Stimulated activated CD8-positive, alpha-beta memory T cell treated with anti-CD3 and anti-CD28 coated beads, Interleukin-7, amount 100 ng/mL, for 4 hours (primary cell): ENCODE measurements at places on chromosomes 1 and 21.

GRCh38 chr1:24289937-24290595 is 29.1 kb upstream of the GRHL3 start:
- no peak for DNase-seq

DNA sequence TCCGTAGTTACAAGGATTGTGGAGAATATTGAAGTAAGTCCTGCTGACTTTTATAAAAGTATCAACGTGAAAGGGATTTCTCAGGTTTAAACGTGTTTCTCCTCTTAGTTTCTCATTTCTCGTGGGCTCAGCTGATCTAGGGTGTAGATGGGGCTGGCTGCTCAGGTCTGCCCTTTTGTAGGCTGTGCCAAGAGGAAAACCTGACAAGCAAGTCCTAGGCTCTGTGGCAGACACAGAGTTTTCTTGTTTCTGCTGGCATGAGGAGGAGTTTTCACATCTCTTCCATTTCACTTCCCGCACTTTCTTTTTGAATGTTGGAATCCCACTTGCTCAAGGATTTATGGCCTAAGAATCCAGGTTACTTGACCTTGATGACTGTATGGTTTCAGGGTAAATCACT is 14.8 kb downstream of the VPS13D start:
- DNase-seq = no peak

- no peak for DNase-seq
Observed at GRCh38 chr1:65495137-65495536, 74.7 kb downstream of the LEPR start.

- no peak for DNase-seq
Observed at GRCh38 chr1:198918920-198919319, 280.1 kb downstream of the PTPRC start.

DNA sequence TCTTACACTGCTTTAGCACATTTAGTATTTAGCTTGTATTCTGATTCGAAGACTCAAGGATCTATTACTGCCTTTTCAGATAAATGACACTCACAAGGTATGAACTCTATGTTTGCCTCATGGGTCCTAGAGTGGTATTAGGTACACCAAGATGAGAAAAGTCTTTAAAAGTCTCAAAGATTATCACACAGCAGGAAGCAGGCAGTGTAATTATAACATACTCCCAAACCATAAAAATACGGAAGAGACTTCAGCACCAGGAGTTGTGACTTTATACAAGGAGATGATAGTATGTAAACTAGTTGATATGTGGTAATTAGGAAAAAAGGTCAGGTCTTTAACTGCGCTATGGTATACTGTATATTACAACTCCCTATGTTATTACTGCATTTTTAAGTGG is 11.2 kb upstream of the RCSD1 start:
- no peak for DNase-seq

DNA sequence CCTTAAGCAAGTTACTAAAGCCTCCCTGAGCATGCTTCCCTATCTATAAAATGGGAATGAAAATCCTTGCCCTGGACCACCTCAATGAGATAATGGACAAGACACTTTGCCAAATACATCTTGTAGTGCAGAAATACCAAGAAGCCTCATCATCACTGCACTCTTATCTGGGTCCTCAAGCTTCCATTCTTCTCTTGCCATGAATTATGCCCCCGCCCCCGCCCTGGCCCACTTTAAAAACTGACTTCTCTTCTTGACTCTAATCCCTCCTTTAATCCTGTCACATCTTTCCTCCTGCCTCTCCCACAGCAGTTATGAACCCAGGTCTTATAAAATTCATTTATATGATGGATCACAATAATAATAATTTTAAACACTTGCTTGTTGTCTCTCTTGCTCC is 14.8 kb downstream of the ARHGEF11 start:
- DNase-seq = no peak

- DNase-seq = no peak
Observed at GRCh38 chr1:243672539-243673074, 177.4 kb downstream of the AKT3 start.

DNA sequence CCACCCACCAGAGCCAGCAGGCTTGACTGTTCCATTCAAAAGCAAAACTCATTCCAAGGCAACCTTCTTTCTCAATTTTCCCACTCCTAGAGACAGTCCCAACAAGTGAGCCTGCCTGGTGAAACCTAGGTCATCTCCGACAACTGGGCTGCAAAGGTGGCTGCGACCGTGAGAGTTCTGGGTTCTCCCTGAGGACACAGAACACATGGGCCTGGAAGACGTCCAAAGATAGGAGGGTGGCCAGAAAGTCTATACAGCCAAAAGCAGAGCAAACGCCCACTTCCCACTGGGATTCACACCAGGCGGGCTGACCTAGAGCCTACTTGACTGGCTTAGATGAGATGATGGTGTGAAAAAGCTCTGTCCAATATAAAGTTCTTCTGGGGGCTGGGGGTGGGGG is 90.2 kb upstream of the GRIK3 start:
- no peak for DNase-seq

DNA sequence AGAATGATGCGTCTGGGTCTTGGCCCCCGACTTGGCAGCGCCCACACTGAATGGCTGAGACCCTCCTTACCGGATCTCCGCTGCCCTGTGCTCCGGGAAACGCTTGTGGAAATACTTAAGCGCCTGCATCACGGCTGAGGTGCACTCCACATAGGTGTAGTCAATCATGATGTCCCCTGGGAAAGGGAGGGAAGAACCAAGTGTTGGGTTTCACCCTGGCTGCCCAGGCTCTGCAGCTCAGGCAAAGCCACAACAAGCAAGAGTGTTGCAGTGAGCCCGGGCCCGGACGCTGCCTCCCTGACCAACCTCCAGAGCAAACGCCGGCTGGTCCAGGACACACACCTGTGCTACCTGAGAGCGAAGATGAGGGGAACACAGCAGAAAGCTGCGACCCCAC is 21.5 kb upstream of the SPATC1L start:
- DNase-seq = no peak

DNA sequence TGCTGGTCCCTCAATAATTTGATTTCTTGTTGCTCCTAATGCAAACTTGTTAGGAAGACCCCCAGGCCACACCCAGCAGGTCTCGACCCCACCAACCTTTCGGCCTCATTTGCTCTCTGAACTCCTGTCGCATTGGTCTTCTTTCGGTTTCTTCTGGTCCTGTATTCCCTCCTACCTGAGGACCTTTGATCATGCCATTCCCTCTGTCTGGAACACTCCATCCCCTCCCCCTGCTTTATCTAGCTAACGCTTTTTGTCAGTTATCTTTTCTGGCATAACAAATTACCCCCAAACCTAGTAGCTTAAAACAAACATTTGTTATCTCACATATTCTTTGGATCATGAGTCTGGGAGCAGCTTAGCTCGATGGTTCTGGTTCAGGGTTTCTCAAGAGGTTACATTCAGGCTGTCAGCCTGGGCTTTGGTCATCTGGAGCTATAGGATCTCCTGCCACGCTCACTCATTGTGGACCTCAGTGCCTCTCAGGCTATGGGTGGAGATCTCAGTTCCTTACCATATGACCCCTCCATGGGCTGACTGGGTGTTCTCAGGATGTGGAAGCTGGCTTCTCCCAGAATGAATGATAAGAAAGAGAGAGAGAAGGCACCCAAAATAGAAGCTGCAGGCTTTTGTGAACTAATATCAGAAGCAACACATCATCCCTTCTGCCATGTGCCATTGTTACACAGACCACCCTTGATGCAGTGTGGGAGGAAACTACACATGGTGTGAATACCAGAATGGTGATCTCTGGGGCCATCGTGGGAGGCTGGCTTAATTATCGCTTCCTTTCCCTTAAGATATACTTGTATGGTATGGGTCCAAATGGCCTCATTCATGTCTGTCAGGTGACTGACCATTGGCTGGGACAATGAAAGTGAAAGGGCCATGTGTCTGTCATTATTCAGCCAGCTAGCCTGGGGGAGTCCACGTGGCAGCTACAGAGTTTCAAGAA is 29.1 kb upstream of the BCAR3 start:
- DNase-seq = no peak

DNA sequence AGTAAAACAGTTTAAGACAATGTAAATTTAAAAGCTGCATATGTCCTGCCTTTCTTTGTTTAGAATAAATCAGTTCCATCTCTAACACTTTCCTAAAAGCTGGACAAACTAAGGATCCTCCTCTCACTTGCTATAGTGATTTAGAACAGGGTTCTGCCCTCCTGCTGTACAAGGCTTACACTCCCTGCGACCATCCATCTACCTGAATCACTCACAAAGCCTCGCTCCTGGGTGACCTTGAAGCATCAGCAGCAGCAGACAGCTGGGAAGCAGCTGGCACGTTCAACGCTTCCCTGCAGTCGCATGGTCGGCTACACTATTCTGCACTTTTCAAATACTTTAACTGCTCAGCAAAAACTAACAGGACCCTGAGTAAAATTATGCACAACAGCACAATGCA is 128.0 kb downstream of the NTPCR start:
- no peak for DNase-seq

DNA sequence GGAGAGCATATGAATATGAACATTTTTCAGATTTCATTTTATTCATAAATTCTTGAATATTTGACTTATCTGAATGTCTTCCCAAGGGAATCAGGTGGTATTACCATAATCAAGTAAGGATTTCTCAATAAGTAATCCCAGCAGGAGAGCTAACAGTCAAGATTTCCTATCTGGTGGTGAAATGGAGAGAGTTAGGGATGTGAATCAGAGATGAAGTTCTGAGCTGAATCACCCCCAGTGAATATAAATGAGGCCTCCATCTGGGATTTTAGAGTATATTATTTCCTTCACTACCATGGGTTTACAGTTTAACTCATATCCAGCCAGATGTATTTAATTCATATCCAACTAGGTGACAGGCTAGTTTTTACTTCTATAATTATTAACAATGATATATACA is 61.5 kb upstream of the RGS2 start:
- no peak for DNase-seq

- no peak for DNase-seq
Observed at GRCh38 chr1:50103615-50104081, 5.1 kb upstream of the ELAVL4 start.

- DNase-seq = no peak
Observed at GRCh38 chr1:27646676-27647075, 11.7 kb upstream of the FGR start.

DNA sequence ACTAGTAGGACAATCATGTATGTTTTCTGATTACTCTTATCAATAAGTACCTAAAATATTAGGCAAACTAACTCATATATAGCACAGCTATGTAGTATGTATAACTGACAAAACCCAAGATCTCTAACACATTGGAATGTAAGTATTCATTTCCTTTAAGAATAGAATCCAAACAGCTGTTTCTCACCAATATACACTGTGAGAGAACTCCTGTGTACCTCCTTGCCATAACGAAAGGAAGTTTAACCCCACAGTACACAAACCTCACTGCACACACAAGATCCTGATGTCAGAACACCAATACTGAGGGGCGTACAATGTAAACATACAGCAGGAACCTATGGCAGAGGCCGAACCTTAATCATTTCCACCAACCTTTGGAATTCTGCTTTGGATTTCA is 113.0 kb downstream of the SMYD3 start:
- DNase-seq = no peak

DNA sequence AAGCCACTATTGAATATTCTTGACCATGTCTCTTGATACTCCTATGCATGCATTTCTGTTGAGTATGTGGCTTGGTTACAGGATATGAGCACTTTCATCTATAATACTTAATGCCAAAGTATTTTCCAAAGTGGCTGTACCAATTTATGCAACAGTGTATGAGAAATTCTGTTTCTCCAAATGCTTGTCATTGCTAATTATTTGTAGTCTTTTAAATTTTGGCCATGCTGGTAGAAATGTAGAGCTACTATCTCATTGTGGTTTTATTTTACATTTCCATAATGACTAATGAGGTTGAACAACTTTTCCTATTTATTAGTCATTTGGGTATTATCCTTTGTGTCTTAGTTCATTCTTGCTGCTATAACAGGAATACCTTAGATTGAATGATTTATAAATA is 71.4 kb upstream of the TSPAN2 start:
- DNase-seq = no peak

GRCh38 chr1:88466011-88466410 is 218.1 kb upstream of the PKN2 start:
- no peak for DNase-seq

DNA sequence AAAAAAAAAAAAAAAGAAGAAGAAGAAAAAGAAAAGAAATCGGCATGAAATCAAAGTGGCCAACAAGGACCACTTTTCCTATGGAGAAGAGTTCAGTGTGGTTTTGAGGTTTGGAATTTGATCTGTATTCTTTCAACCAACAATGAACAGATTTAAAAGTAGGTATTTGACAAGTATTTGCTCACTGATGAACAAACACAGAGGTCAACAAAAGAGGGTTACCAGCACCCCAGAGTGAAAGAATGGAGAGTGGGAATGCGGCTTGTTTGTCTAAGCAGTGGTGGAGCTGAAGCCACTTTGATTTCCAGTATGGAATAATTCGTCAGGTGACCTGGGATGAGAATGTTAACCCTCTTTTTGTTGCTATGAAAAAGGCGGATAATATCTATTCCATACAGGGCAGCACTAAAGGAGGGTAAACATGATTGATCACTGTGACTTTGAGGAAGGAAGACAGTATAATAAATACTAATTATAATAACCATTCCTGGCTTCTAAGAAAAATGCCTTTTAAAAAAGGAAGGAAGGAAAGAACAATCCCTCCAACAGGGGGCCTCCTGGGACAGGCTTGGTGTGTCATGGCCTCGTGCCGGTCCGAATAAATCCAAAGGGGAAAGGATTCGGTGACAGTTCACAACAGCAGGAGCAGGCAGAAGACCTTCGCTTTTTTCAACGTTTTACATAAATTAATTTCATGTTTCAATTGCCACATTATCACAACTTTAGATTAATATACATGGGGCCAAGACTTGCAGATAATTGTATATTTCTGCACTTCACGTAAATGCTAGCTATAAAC is 37.2 kb upstream of the SIM2 start:
- no peak for DNase-seq

DNA sequence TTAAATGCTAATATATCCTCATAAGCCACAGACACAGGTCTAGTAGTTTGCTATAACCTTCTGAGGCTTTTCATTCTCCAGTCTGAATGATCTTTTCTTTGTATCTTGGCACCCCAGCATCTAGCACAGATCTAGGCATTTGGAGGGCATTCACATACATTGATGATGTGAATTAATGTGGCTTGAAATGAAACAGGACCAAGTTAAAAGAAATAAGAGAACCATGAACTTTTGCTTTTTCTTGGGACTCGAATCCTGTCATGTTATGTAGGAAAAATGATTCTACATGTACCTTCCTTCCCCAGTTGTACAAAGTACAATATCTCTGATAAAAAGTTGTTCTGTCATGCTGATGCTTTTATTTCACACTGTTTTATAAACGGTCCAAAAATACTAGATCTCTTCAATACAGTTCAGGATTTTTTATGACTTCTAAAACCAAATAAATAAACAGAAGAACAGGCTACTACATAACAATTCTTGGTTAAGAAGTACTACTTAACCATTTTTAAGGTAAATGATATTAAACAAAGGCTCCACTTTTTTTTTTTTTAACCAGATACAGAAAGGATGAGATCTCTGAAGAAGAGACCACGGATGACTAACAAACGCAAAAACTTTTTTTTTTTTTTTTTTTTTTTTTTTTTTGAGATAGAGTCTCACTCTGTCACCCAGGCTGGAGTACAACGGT is 3.0 kb downstream of the SORT1 start:
- no peak for DNase-seq

- DNase-seq = no peak
Observed at GRCh38 chr1:118136187-118136941, 48.7 kb downstream of the SPAG17 start.

GRCh38 chr1:204192046-204192445 is 4.2 kb downstream of the KISS1 start:
- no peak for DNase-seq

GRCh38 chr1:95640746-95641145 is 406.7 kb downstream of the RWDD3 start:
- no peak for DNase-seq
